ENCODE measurements at places on chromosomes 3 and 15. TPM values are rescaled to one million over a fixed set of nuclear protein-coding genes. Genes with fewer than 3 reads are reported as not detected.
A peak's percentile ranks its signal among the peaks of the same experiment; 100 is the strongest.

- H3K27ac ChIP-seq = no peak overlapping the region
- H3K4me3 ChIP-seq = no peak overlapping the region
- peaks cover 80% of the 10 kb centered on the region for H3K36me3 ChIP-seq
- no peak for DNase-seq
- H3K4me1 ChIP-seq = no peaks in the 10 kb centered on the region
Observed at GRCh38 chr3:113660896-113661295, 35.5 kb downstream of the USF3 start.

- no peak for DNase-seq
- peak overlapping the region; percentile 83 for H3K27ac ChIP-seq
- no peaks in the 10 kb centered on the region for H3K36me3 ChIP-seq
- no peaks in the 10 kb centered on the region for H3K27me3 ChIP-seq
Observed at GRCh38 chr15:62895905-62896316, 146.6 kb upstream of the TPM1 start.

DNA sequence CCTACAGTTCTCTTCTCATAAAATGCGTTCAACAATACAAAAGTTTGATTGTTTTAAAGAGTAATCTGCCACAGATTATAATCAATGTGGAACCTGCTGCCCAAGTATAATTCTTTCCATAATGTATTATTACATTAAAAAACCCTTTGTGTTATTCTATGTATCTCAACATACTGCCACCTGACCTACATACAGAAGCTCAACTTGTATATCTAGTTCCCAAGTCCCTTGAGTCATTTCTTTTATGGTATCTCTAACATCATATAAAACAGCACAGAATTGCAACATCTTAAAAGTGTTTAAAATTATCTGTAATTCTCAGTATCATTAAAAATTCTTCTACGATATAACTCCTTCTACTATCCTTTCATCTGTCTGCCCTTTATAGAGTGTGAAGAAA, 70.3 kb downstream of the TBL1XR1 start:
- no peaks in the 10 kb centered on the region for H3K27me3 ChIP-seq
- DNase-seq = no peak
- no peaks in the 10 kb centered on the region for H3K36me3 ChIP-seq

GRCh38 chr3:180594631-180595558, 7.1 kb upstream of the TTC14 start:
- no peaks in the 10 kb centered on the region for H3K4me1 ChIP-seq
- no peak overlapping the region for H3K4me3 ChIP-seq
- no peak for DNase-seq

GRCh38 chr3:109819734-109820133, 482.4 kb upstream of the DPPA4 start:
- no peak overlapping the region for H3K4me3 ChIP-seq
- no peak overlapping the region for H3K27ac ChIP-seq

DNA sequence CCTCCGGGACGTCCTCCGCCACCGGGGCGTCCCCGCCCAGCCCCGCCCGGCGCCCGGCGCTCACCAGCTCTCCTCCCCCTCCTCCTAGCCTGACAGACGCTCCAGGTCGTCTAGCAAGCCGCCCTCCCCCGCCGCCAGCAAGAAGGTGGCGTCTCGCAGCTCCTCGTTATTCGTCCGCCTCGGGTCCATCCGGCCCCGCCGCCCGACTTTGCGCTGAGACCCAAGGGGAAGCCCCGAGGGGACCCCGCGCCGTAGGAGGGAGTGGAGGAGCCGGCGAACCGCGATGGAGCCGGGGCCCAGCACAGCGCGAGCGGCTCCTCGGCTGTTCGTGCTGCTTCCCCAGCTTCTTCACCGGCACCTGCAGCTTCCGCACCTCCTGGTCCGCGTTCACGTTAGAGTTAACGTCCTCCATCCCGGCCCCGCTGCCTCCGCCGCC, 26.3 kb upstream of the MTHFS start:
- peaks cover 13% of the 10 kb centered on the region for H3K4me1 ChIP-seq
- H3K36me3 ChIP-seq = peaks cover 18% of the 10 kb centered on the region
- peak; percentile 77 for DNase-seq
- peak overlapping the region; percentile 90 for H3K27ac ChIP-seq
- H3K4me3 ChIP-seq = peak overlapping the region; percentile 93

CD200R1 gene
- 1.4 TPM for total RNA-seq

SNX22 gene
- total RNA-seq = not detected

GRCh38 chr3:66822186-66823008, 175.7 kb upstream of the KBTBD8 start:
- H3K36me3 ChIP-seq = no peaks in the 10 kb centered on the region
- H3K27me3 ChIP-seq = no peaks in the 10 kb centered on the region
- no peak overlapping the region for H3K27ac ChIP-seq
- H3K4me3 ChIP-seq = no peak overlapping the region
- DNase-seq = no peak

DNA sequence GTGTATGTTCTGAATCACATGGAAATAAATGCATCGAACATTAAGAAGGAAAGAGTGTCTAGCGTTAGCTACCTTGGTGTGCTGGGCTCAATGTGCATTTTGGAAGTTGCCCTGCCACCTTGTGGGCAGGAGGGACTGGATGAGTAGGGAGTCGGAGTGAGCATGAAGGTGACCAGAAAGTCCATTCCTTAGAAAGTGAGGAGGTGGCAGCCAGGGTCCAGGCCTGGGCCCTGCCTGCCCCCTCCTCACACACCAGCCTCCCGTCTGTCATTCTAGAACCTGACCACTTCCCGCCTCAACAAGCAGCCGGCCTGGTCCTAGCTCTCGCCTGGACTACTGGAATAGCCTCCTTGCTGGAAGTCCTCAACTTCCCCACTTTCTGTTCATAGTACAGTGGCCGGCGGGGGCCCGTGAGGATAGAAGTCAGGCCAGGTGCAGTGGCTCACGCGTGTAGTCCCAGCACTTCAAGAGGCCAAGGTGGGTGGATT, 10.2 kb upstream of the GATA2 start:
- H3K27me3 ChIP-seq = peaks cover 72% of the 10 kb centered on the region
- H3K27ac ChIP-seq = no peak overlapping the region
- H3K4me1 ChIP-seq = peaks cover 1% of the 10 kb centered on the region

- no peak overlapping the region for H3K27ac ChIP-seq
- no peaks in the 10 kb centered on the region for H3K27me3 ChIP-seq
- no peak overlapping the region for H3K4me3 ChIP-seq
- H3K4me1 ChIP-seq = no peaks in the 10 kb centered on the region
Observed at GRCh38 chr3:61538486-61538885, 22.9 kb upstream of the PTPRG start.

SRGAP3 gene
- total RNA-seq = 21.8 TPM

HHLA2 gene
- total RNA-seq = not detected

CLDN18 gene
- not detected for total RNA-seq

DNA sequence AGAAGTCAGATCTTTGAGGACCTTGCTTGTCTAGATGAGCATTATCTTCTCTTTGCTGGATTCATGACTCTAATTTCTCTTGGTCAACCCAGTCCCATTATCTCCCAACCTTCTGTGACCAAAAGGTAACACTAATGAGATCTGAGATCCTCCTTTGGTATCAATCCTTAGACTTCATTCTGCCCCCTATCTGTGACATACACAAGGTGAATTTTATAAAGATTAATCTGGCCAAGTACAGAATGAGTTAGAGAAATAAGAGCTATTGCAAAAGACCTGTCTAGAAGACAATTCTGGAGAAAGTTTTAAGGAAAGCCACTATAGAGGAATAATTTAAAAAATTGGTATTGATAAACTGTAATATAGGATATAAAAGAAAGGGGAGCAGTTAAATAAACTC, 113.8 kb upstream of the KCNMB2 start:
- no peak for DNase-seq
- H3K4me1 ChIP-seq = no peaks in the 10 kb centered on the region
- H3K27ac ChIP-seq = no peak overlapping the region
- no peaks in the 10 kb centered on the region for H3K27me3 ChIP-seq
- no peaks in the 10 kb centered on the region for H3K36me3 ChIP-seq

ZNF148 gene
- 20.0 TPM for total RNA-seq

GRCh38 chr3:146558781-146559180, 14.4 kb upstream of the PLSCR1 start:
- no peak overlapping the region for H3K4me3 ChIP-seq
- no peaks in the 10 kb centered on the region for H3K4me1 ChIP-seq
- no peaks in the 10 kb centered on the region for H3K36me3 ChIP-seq
- no peak overlapping the region for H3K27ac ChIP-seq

EOMES gene
- total RNA-seq = not detected

P2RY1 gene
- total RNA-seq = 13.5 TPM

DNA sequence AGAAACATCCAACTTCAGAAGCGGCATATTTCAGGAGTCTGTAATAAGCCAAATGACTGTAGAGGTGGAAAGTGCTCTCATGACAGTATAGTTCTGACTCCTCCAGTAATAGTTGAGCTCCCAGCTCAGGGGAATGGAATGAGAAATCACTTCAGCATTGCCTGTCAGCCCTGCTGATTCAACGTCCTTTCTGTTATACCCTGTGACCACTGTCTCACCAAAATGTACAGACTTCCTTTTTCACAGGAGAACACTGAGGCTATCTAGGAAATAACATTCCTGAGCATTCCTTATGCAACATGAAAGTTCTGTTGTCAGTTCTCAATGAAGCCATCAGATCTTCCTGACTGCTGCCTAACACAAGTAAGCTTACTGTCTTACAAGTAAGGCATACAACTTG, 284.5 kb upstream of the MME start:
- DNase-seq = no peak
- H3K36me3 ChIP-seq = no peaks in the 10 kb centered on the region
- H3K27me3 ChIP-seq = no peaks in the 10 kb centered on the region
- no peaks in the 10 kb centered on the region for H3K4me1 ChIP-seq
- no peak overlapping the region for H3K4me3 ChIP-seq

GRCh38 chr3:188878076-188878475, 293.7 kb upstream of the TPRG1 start:
- peaks cover 44% of the 10 kb centered on the region for H3K36me3 ChIP-seq
- H3K27me3 ChIP-seq = no peaks in the 10 kb centered on the region
- H3K4me3 ChIP-seq = no peak overlapping the region
- DNase-seq = no peak

LRRC49 gene
- 3.6 TPM for total RNA-seq

DNA sequence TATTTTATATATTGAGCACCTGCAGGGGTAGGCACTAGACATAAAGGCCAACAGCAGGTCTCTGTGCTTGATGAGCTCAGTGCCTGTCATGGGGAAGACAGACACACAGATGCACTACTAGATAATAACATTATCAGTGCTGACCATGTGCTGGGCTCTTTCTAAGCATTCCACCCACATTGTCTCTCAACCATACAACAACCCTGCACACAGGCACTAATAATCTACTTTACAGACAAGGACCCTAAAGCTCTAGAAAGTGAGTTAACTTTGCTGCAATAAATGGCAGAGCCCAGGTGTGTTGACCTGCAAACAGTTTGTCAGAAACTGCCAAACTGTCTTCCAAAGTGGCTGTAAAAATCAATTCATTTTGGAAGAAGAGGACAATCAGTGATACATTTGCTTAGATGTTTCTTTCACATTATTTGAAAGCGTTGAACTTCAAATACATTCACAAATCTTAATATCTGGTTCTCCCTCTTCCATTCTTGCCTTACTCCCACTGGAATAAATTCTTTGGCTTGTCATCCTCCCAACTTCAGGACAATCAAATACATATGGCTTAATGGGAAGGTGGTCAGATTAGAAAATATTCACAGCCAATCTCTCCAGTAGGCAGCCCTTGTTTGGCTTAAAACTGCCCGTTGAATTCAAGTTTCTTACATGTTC, 11.0 kb upstream of the PP2D1 start:
- H3K27ac ChIP-seq = peak overlapping the region; percentile 24
- H3K4me1 ChIP-seq = peaks cover 11% of the 10 kb centered on the region
- H3K36me3 ChIP-seq = no peaks in the 10 kb centered on the region
- H3K27me3 ChIP-seq = no peaks in the 10 kb centered on the region
- DNase-seq = no peak

DHFR2 gene
- total RNA-seq = 1.6 TPM

DNA sequence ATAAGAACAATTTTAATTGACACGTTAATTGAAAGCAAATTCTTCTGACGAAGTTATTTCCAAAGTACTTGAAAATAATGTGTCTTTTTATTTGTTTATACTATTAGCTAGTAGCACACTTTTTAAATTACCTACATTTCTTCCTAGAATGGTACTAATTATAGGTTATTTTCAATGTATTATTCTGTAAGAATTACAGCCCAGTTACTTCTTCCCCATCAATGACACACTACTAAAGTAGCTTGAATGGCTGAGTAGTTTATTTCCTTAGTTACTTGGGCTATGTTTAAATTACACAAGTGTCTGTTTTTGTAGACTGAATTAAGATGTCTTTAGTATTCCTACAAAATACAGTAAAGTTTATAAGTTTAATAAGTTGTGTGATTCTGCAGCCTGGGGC, 217.6 kb upstream of the IL12A start:
- H3K36me3 ChIP-seq = no peaks in the 10 kb centered on the region
- DNase-seq = no peak
- H3K27me3 ChIP-seq = no peaks in the 10 kb centered on the region
- H3K27ac ChIP-seq = no peak overlapping the region

- DNase-seq = no peak
- no peak overlapping the region for H3K4me3 ChIP-seq
- H3K27ac ChIP-seq = no peak overlapping the region
- H3K36me3 ChIP-seq = no peaks in the 10 kb centered on the region
Observed at GRCh38 chr3:192881159-192881786, 36.4 kb downstream of the MB21D2 start.

PIGBOS1 gene
- total RNA-seq = 4.1 TPM

NISCH gene
- 83.3 TPM for total RNA-seq

GRCh38 chr3:183699238-183699947, 1.8 kb downstream of the YEATS2 start:
- H3K36me3 ChIP-seq = no peaks in the 10 kb centered on the region
- peak overlapping the region; percentile 97 for H3K4me3 ChIP-seq
- no peaks in the 10 kb centered on the region for H3K27me3 ChIP-seq
- no peak overlapping the region for H3K27ac ChIP-seq

DNA sequence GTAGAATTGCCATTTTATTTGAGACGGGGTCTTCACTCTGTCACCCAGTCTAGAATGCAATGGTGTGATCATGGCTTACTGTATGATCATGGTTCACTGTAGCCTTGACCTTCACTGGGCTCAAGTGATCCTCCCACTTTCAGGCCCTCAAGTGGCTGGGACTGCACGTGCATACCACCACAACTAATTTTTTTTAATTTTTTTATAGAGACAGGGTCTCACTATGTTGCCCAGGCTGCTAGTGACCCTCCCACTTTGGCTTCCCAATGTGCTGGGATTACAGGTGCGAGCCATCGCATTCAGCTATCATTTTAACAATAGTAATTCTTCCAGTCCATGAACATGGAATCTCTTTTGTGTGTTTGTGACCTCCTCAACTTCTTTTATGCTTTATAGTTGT, 11.9 kb downstream of the EPM2AIP1 start:
- H3K27ac ChIP-seq = no peak overlapping the region
- H3K27me3 ChIP-seq = no peaks in the 10 kb centered on the region
- H3K4me3 ChIP-seq = no peak overlapping the region
- H3K4me1 ChIP-seq = no peaks in the 10 kb centered on the region

DNA sequence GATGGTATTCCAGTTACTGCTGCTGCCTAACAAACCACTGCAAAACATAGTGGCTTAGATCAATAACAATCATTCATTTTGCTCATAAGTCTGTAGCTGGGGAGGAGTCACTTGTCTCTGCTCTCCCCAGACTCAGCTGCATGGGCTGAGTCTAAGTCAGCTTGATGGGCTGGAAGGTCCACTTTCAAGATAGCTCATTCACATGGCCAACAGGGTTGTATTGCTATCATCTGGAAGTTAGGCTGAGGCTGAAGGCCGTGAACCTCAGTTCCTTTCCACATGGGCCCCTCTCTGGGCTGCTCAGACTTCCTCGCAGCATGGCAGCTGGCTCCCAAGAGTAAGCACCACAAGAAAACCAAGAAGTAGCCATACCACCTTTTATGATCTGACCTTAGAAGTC, 28.7 kb upstream of the BFSP2 start:
- no peaks in the 10 kb centered on the region for H3K4me1 ChIP-seq
- H3K36me3 ChIP-seq = no peaks in the 10 kb centered on the region
- no peaks in the 10 kb centered on the region for H3K27me3 ChIP-seq
- no peak overlapping the region for H3K4me3 ChIP-seq
- DNase-seq = no peak

SLC6A1 gene
- 1.8 TPM for total RNA-seq
